ENCODE measurements at places on chromosomes 4 and X.
A peak's percentile ranks its signal among the peaks of the same experiment; 100 is the strongest.

- DNase-seq: no peak
Observed at GRCh38 chr4:14615671-14616070, 386.6 kb upstream of the CPEB2 start.

DNA sequence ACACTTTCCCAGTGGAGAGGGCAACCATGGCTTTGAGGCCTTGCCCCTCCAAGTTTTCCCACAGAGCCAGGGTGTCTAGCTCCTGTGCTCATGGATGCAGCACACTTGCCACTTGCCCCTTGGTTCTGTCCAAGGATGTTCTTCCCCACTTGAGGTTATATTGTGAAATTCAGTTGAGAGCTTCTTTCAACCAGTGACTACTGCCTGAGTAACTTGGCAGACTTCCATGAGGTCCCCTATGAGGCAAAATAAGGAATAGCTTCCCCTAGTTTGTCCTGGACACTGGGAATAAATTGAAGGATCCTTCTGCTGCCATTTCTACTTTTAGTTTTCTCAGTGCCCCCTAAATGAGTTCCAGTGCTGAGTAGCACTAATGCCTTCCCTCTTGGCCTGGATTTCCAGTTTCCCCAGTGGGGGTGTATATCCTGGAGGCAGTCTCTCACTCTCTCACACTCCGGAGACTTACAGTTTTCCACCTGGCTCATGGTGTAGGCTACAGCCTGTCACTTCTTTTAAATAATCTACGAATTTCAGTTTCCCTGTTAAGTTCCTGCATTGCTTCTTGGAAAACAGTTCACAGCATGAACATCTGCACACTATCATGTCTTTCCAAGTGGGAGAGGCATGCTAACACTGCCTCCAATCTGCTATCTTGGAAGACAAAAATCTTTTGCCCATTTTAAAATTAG, 36.4 kb upstream of the ADH4 start:
- DNase-seq: peak; percentile 56

- DNase-seq: no peak
Observed at GRCh38 chr4:10030972-10031667, 9.8 kb upstream of the SLC2A9 start.

DNA sequence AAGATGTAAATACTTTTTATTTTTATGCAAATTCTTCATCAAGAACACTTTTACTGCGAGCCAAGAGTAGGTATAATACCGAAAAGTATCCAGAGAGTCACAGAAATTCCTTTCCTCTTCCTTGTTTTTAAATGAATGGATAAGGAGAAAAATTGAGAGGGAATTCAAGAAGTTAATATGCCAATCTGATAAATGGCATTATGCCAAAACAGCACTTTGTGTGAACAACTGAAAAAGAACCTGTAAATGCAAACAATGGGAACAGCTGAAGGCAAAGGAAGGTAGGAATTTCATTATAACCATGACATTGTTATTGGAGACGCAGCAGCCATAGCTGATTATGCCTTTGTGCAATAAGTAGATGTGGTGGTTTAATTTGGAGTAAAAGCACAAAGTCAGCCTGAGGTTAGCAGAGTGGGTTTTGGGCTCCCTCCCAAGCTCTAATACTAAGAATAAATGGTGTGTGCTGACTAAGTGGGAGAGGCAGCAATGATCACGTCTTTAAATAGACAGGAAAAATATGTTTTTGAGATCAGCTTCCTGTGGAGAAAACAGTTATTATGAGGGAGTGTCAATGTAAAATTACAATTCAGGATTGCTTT, 209.8 kb upstream of the NDST4 start:
- no peak for DNase-seq

DNA sequence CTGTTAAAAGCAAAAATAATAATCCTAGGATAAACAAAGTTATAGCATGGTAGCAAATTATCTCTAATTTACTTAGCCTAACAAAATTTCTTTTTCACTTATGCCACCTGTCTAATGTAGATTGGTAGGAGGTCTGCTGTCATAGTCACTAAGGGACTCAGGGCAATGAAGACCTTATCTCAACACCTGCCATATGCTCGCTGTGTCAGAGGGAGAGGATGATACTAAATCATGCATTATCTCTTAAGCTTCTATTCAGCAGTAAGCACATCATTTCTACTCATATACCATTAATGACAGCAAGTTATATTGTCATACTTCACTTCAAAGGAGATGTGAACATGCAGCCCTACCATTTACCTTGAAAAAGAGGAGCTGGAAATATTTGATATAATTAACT, 44.1 kb downstream of the AFM start:
- no peak for DNase-seq

GRCh38 chrX:1147611-1148515, 64.6 kb downstream of the CRLF2 start:
- no peak for DNase-seq

DNA sequence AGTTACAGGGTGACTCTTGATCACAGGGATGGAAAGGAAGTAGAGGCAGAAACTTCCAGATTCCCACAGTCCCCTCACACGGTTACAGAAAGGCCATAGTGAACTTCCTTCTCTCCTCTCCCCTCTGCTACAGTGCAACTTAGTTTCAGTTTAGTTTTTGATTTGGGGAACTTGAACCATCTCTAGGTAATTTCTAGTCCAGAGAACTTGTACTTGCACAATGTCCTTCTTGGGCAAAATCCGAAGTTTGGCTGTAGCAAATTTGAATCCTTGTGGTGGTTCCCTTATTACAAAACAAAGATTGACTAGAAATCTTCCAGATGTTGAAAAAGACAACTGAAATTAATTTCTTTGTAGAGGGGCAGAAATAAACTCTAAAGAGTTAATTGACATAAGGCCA, 1.2 kb upstream of the BLTP1 start:
- no peak for DNase-seq

DNA sequence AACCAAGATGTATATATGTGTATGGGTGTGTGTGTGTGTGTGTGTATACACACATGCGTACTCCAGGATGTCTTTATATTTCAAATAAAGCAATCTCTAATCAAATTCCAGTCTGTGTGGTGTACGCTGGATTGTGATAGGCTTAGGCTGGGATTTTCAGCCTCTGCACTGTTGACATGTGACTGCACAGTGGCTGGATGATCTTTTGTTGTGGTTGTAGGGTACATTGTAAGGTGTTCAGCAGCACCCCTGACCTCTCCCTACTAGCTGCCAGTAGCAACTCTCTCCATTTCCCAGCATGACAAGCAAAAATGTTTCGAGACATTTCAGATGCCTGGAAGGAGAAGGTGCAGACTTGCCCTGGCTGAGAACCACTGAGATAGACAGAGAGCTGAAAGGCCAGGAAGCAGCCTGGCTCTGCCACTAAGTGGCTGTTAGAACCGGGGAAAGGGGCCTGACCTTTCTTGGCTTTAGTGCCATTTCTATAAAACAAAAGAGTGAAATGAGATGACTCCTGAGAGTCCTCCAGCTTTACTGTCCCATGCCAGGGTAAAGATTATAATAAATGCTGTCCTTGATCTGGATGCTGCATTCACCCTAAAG, 10.5 kb downstream of the PGM2 start:
- no peak for DNase-seq

GRCh38 chr4:7428261-7429068, 6.3 kb downstream of the PSAPL1 start:
- DNase-seq: no peak

DNA sequence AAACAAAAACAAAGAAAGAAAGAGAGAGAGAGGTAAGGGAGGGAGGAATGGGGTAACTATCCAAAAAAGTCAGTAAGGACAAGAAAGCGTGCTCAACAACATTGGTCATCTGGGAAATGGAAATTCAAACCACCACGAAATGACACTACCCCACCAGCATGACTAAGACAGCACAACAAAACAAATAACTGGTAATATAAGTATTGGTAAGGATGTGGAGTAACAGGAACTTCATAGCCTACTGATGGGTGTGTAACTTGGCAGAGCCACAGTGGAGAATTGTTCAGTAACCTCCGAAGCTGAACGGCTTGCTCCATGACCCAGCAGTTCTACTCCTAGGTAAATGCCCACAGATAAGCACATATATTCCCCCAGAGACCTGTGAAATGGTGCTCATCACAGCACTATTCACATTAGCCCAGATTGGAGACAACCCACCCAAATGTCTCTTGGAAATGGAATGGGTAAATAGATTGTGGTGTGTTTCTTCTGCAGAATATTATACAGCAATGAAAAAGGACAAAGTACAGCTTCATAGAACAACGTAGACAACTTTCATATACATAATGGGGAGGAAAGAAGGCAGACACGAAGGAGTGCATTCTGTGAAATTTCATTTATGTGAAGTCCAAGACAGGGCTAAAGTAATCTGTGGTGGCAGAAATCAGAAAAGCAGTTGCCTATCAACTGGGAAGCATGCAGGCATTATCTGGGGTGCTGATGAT, 95.5 kb upstream of the ATP6AP2 start:
- DNase-seq: no peak

DNA sequence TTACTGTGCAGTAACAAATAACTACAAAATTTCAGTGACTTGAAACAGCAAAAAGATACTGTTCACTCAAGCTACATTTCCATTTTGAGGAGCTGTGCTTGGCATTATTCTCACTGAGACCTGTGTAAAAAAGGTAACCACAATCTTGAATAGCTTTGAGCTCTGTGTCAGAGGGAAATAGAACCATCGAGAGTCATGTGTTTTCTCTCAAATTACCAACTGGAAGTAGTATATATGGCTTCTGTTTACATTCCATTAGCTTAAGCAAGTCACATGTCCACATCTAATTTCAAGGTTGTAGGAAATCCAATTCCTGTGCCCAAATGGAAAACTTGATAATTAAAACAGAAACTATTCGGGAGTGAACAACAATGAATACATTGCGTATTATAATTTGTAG, 82.9 kb upstream of the BANK1 start:
- DNase-seq: no peak

DNA sequence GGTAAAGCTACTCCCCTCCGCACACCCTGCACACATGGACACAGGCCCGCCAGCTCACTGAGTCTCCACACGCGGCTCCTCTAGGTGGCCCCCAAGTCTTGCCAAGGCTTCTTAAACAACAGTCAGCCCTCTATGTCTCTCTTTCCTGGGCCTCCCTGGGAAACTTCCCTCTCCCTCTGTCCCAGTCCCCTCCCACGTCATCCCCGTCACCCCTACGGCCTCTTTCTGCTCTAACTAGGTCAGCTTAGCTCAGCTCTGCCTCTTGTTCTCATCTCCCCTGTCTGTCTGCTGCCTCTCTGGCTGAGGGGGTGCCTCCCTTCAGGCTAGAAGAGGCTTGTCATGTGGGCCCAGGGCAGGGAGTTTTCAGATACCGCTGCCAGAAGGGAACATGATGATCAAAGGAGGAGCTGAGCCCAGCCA, 38.8 kb downstream of the SEPTIN6 start:
- DNase-seq: no peak

GRCh38 chr4:37594099-37594498, 92.1 kb downstream of the RELL1 start:
- DNase-seq: no peak

DNA sequence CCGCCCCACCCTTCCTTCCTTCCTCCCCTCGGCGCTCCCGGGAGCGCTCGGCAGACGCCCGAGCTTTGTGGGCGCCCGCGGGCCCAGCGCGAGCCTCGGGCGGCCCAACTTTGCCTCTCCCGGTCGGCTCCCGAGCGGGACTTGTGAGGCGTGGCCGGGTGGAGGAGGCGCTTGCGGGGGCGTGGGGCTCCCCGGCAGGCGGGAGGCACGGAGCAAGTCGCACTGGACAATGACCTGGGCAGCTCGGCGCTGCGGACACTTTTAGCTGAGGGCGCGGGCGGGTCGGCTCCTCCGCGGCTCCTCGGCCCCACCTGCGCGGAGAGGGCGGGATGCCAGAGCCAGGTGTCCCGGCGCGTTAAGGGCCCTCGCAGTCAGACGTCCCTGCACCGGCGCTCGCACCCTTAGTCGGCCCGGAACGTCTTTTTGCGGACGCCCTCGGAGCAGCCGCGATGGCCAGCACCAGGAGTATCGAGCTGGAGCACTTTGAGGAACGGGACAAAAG, 385 bp downstream of the DCLK2 start:
- DNase-seq: no peak

DNA sequence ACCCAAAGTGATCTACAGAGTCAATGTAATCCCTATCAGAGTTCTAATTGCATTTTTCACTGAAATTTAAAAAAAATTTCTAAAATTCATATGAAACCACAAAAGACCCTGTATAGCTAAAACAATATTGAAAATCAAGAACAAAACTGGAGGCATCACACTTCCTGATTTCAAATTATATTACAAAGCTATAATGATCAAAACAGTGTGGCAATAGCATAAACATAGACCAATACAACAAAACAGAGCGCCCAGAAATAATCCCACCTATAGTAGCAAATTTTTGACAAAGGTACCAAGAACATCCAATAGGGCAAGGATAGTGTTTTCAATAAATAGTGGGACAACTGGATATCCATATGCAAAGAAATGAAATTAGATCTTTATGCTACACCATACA, 59.4 kb upstream of the PRKG2 start:
- DNase-seq: no peak

DNA sequence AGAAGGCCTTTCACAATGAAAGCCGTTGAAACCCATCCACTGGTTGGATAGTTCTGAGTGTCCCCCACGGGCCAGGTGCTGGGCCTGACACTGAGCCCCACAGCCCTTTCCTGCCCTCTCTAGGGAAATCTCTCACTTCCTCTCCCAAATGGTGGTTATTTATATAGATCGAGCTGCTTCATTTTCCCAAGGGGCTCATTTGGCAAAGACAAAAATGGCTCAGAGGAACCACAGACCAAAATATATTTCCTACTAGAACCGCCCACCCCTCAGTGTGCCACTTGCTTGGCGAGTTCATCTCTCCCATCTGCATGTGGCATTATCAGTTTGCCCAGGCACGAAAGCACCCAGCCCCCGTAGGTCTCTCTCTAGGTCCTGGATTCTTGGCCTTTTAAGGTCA, 53.3 kb upstream of the STIM2 start:
- DNase-seq: no peak

DNA sequence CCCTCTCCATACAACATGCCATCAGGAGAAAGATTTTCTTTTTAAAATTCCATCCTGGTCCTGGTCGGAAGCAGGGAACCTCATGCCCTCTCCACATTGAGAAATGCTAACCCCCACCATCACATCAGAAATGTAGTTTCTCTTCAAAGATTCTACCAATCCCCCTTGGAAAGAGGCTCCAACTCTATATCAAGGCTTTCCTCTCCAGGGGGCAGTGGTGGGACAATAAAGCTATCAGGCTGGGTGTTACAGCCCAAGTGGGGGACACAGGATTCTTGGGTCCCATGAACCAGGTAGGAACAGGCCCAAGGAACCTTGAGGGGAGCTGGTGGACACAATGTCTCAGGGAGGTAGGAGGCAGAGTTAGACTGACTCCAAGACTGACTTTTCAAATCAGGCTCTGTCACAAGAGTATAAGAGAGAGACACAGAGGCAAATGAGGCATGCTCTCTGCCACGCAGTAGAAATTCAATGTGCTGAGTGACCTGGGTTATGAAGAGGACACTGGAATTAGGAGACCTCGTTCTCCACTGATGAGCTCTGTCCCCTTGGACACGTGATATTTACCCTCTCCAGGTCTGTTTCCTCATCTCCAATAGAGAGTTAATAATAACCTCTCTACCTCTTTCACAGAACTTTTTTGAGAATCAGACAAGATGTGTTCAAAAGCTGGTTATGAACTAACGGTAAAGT, 4.5 kb downstream of the GJB1 start:
- no peak for DNase-seq

All from GM03348 (cell line).